ENCODE measurements at places on chromosomes 4 and X.
A peak's percentile ranks its signal among the peaks of the same experiment; 100 is the strongest.

DNA sequence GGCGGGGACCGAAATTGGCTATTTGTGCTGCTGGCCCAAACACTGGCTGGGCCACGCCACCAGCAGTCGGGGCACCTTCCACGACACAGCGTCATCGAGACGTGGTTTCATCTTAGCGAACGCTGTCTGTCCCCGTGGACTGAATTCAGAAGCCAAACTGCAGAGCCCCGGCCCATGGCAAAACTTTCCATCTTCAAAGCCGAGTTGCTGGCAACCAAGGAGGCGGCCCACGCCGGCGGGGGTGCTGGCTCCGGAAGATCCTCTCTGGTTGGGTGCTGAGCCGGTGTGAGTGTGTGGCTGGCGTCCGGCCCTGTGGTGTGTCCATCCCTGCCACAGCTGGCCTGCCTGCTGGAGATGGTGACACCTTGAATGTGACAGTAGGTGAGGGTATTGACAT is 96.6 kb upstream of the ADRA2C start:
- no peak for DNase-seq

DNA sequence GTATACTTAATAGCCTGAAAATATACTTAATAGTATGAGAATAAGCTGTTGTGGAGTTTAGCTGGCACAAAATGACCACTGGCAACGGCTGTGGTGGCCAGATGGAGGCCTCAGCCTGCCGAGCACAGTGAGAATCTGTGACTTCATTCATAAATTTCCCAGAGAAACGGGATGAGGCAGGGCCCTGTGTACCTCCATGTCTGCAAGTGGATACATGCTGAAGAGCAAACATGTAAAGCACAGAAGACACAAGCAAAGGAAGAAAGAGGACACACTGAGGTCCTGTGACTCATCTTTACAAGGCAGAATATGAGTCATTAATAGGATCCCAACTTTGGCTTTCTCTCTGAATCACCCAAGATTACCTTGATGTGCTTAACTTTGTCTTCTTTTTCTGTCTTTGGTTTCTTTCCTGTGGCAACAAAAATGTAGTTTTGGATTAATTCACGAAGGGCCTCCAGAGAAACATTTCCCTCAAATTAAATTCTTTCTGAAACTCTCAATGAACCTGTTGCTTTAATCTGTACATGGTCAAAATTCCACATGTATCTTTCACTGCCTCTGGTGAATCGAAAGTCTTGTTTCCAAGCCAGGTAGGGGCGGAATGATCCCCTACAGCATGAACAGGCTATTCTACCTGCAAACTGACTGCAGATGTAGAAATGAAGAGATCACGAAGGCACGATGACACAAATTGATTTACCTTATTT is 56.4 kb downstream of the IRF2 start:
- DNase-seq, result peak; percentile 51

DNA sequence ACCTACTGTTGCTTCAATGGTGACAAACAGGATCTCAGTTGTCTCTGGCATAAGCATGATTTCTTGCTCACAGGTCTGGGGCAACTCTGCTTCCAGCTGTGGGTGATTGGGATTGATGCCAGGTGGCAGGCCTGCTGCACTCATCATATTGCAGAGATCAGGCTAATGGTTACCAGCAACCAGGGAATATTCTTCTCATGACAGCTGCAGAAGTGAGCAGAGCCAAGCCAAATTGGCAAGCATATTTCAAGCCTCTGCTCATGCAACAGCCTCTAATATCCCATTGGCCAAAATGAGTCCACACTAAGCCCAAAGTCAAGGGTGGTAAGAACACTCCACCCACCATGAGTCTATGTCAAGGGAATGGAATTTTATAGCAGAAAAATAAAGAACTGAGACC is 26.7 kb upstream of the TBC1D19 start:
- DNase-seq, result peak; percentile 98

- no peak for DNase-seq
These were observed 408 bp downstream of the TMEM33 start for GRCh38 chr4:41935652-41936021.

DNA sequence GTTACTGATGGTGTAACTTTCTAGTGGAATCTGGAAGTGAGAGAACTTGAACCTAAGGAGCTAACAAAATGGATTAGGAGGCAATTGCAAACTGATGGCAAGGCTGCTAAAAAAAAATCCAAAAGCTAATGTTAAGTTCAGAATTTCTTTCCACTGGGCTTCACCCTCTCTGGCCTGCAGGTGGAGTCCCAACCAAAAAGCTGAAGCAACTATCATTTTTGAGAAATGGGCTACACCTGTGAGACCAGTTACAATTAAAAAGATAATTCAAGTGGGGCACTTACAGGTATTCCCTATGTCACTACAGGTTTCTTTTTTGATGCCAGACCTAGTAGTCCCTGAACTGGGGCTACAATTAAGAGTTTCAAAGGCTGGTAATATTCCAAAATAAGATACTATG is 142.1 kb upstream of the FTHL17 start:
- no peak for DNase-seq

- no peak for DNase-seq
These were observed 22.8 kb upstream of the EIF4E start for GRCh38 chr4:98951710-98952109.

DNA sequence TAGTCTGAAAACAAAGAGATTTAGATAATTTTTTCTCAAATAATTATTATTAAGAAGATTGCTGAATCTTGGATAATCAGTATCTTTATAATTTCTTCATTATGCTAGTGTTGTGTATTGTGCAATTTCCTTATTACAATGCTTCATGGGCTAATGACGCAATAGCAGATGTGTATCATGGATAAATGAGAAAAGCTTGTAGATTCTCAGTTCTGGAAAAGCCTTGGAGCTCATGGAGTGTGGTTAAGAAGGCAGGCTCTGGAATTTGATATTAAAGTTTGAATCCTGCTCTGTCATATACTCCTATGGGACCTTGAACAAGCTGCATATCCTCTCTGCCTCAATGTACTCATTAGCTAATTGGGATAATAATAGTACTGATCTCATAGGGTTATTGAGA is 18.9 kb upstream of the CXCL8 start:
- DNase-seq, result peak; percentile 69

DNA sequence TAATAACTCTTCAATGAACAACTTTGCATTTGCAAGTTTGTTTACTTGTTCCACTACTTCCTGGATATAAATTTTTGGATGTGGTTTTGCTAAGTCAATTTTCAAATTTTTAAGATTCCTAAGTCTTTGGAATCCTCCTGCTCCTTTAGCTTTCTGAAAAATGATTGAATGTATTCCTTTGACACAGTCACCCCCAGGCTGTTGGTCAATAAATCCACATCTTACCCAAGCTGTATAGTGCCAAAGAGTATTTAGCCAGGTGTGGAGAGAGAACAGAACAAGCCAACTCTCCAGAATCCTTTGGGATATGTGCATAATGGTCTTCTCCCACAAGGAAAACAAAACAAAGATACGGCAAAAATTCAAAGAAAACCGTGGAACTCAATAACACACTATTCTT is 56.9 kb upstream of the INTU start:
- DNase-seq, result no peak

GRCh38 chr4:181364504-181364903 is 878.7 kb upstream of the TENM3 start:
- DNase-seq, result no peak

DNA sequence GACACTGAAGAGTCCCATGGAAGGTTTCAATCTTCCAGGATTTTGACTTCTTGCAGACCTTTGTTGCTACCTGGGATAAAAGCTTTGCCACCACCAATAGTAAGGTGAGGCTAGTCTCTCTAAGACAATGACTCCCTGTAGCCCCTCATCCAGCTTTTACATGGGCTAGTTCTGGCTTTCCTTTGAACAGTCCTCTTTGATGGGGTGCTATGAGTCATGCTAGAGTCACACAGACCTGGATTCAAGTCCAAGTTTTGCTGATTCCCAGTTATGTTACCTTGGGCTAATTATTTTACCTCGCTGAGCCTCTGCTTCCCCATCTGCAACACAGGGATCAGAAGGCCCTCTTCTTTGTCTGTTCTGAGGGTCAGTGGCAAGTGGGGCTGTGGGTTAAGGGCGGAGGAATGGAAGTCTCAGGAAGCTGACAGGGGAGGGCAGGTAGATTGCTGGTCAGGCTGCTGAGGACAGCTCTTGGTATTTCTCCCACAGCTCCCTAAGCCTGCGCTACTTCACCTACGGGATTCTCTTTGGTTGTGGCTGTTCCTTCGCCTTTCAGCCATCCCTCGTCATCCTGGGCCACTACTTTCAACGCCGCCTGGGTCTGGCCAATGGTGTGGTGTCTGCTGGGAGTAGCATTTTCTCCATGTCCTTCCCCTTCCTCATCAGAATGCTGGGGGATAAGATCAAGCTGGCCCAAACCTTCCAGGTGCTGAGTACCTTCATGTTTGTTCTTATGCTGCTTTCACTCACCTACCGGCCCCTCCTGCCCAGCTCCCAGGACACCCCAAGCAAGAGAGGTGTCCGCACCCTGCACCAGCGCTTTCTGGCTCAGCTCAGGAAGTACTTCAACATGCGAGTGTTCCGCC is 90.3 kb downstream of the RLIM start:
- DNase-seq, result no peak
